Stimulated activated CD8-positive, alpha-beta memory T cell treated with anti-CD3 and anti-CD28 coated beads, Interleukin-7, amount 100 ng/mL, for 1 hour (primary cell): ENCODE measurements at places on chromosomes 4 and X.
A peak's percentile ranks its signal among the peaks of the same experiment; 100 is the strongest.

DNA sequence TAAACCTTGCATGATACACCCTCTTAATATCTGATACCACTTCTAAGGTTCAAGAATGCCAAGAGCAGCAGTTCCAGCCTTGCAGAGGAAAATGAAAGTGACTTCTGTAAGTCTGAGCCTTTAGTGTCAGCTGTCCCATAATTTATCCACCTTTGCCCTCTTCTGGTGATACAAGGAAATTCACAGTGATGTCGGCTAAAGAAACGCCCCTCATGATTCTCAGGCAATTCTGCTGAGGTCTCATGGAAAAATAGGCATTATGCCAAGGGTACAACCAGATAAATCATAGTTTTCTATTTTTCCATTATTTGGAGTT, 172.2 kb upstream of the CXCL13 start:
- DNase-seq = no peak

- no peak for DNase-seq
Observed at GRCh38 chr4:98976716-98977115, 18.8 kb upstream of the METAP1 start.

GRCh38 chrX:57772637-57773036, 92.6 kb upstream of the NLRP2B start:
- DNase-seq = no peak

- no peak for DNase-seq
Observed at GRCh38 chr4:147736458-147736857, 4.6 kb downstream of the ARHGAP10 start.

DNA sequence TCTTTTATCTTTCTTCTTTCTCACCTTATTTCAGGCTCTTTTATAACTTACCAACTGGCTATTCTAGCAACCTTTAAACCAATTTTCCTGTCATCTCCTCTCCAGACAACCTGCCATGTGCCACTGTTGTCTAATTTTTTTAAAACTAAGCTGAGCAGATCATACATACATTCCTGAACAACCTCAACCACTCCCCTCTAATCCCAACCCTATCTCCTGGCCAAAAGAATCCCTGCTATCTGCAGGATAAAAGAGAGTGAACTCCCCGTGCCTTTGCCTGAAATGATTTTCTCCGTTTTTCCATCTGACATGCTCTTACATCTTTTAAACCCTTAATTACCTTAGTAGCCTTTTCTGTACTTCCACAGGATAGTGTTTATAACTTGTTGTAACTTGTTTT, 35.5 kb downstream of the DCUN1D4 start:
- no peak for DNase-seq

DNA sequence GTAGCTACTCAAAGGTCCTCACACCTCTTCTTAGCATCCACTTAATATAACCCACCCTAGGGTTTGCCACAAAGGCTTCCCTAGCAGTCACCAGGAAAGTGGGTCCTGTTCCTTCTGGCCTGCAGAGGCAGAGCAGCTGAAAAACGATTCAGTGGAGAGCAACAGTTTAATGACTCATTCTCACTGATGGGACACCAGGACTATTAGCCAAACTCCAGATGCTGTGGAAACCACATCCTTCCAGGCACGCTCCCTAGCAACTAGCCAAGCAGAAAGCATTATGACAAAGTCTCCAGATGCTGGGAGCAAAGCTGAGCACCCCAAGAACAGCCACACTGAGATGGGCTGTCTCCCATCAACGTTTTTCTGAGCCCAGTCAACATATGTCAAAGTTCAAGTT, 30.3 kb upstream of the UTP14A start:
- DNase-seq = no peak

DNA sequence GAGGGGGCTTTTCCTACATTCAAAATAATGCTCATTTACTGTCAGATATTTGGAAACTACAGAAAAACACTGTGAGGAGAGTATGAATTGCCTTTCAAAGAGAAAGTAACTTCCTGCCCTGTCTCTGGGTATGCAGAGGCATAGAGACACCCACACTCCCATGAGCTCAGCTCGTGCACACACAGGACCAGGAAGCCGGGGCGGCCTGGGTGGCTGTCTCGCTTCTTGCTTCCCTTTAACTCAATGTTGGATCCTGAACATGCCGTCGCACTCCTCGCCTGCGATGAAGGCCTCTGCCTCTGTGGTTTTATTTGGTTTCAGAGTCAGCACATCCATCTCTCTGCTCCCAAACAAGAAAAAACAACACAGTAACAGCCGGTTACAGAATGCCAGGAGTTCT, 40.1 kb upstream of the GPR78 start:
- no peak for DNase-seq

DNA sequence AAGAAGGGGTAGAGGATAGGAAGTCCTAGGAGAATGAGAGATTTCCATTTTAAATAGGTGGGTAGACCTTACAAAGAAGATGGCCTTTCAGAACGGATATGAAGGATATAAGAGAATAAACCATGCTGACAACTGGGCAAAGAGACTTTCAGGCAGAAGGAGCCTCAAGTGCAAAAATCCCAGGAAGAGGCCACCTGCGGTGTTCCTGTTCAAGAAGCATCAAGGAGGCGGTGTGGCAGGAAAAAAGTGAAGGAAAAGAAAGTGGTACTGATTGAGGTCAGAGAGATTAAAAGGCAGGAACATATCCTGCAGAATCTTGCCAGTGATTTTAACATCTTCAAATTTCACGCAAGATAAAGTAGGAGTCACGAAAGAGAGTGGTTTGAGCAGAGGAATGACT, 172.0 kb downstream of the FSTL5 start:
- DNase-seq = no peak

DNA sequence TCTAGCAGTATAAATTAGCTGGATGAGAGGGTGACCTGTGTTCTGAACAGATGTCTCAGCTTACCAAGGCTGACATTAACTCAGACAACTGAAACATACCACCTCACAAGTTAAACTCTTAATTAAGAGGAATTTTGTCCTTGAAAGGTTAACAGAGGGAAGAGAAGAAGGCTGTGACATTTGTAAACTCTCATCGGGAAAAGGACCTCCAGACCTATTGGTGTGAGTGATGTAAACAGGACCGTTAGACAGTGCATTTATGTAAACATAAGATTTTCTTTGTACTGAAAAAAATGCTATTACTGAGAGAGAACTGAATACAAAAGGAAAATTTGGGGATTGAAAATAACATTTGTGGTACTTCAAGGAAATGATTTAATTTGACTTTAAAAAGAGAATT, 308.4 kb upstream of the DIAPH2 start:
- DNase-seq = no peak

GRCh38 chrX:48459483-48459882, 10.6 kb downstream of the SLC38A5 start:
- no peak for DNase-seq

DNA sequence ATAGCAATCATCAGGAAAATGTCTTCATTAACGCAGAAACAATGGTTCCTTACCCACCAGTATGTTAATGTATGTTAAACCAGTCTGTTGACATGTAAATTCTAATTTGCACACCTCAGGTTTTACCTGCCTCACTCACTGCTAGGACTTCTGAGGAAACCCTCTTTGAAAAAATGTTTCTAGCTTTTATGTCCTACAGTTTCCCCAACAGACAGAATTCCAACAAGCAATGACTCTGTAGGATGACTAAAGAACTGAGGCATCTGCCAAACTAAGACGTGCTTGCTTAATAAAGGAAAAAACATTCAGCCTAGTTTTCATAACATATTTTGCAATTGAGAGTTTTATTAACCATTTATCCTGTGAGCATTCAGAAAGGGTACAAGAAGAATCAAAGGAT, 20.6 kb upstream of the SOX3 start:
- DNase-seq = no peak

GRCh38 chrX:103554687-103555424, 30.5 kb upstream of the TCEAL4 start:
- DNase-seq = peak; percentile 13

DNA sequence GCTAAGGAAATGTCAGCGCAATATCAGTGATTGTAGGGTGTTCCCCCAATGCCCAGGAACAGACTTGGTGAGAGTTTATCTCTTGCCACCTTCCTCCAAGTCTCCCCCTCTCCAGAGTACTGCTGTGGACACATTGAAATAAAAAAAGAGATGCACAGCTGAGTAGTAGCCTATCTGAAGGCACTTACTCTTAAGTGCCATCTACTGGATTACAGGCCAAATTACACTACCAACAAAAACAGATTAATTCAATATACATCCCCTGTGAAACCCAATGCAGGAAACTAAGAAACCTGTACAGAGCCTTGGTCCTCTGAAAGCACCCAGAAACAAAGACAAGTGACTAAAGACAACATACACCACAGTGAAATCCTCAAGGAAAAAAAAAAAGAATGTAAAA, 460.3 kb downstream of the ZIC3 start:
- DNase-seq = no peak

- no peak for DNase-seq
Observed at GRCh38 chr4:150155391-150155790, 77.1 kb downstream of the DCLK2 start.

DNA sequence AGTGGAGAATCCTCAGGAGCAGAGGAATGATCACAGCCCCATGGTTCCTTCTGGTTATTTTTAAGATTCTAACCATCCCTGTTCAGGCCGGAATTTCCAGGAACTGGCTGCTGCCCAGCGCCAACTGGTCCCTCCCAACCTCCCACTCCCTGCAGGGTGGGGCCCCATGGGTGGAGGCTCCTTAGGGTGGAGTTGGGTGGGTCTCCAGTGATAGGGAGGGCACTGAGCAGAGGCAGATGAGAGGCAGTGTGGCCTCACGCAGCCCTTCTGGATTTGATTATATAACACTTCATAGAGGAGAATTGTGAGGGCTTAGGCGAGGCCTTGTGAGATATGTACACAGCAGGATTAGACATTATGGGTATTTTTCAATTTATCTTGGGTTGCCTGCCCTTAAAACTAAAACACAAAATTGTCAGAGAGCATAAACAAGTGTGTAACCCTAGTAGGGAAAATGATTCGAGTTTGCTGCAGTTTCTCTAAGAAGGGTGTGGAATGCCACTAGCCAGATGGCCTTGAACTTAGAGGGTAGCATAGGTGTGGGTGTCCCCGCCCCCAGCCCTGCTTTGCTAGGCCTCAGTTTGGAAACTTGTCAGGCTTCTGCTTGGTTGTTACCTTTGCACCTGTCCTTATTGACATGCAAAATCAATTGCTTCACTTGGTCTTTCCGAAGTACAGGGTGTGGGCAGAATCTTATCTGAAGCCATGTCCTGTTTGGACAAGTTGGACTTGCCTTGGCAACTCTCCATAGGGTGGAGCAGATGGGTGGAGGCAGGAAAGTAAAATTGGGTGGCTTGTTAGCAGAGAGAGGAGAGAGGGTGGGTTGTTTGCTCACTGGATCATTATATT, 9.4 kb downstream of the KLF3 start:
- DNase-seq = no peak

DNA sequence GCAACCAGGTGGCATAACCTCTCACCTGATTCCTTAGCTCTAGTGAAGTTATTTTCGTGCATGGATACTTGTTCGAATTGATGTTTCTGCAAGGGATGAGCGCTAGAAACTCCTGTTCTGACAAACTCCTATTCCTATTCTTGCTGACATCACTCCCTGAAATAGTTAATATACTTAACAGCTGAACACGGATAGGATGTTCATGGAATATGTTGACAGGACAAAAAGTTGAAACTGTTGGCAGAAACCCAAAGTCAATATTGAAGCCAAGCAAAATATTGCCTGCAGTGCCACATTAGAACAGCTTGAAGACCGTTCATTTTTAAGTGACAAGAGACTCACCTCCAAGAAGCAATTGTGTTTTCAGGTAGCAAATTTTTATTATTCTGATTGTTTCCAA, at the start of gene KLKB1:
KLKB1 (plus strand) TSS at position 287 of the 400 bp plus-strand sequence. CDS start 689 bp downstream, outside the sequence.
- DNase-seq = no peak

- DNase-seq = no peak
Observed at GRCh38 chr4:8069102-8069752, 89.4 kb downstream of the ABLIM2 start.

DNA sequence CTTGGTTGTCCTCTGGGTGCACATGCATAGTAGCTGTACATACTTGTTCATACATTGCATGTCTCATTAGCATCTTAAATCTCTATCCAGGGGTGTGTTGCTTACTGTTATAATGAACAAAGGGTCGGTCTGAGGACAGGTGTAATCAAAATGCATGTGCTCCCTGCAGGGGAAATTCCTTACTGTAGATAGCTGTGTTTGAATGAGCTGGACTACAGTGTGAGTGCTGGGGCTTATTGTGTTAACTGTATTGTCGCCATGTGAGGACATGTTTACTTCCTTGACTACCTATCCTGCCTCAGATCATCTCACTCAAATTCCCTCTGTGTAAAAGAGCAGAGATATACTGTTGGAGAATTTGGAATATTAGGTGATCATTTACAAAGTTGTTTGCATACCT, 98.7 kb downstream of the KLHL34 start:
- DNase-seq = no peak

DNA sequence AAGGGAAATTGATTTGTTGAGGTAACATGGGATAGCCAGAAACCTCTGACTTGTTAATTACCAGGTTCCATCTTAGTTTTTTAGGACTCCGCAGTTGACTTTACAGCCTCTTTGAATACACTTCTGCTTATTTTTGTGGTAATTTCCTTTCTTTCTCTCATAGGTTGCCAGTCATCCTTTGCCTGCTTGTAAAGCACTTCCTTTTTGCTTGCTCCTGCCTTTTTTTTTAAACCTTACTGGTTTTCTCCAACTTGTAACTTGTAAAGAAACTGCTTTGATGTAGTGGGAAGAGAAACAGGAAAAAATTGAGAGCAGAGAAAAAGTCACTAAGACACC, 2.6 kb downstream of the PGK1 start:
- DNase-seq = no peak

- DNase-seq = no peak
Observed at GRCh38 chr4:75714011-75714410, 10.4 kb upstream of the USO1 start.

- DNase-seq = no peak
Observed at GRCh38 chr4:78634011-78634664, 82.6 kb downstream of the ANXA3 start.

DNA sequence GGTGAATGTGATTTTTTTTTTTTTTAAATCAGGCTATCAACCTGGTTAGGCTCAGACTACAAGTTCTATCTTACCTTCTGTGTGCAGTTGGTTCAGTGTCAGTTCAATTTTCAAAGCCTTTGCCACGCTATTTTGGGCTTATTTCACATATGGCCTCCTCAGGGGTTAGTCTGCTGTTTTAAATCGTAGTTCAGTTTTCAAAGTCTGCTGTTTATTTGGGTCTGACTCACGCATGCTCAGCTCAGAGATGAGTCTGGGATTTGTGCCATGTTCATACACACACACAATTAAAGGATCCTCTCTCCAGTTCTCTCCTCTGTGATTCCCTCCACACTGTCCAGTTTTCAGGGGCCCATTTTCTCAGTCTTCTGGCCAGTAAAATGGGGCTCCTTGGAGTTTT, 32.3 kb upstream of the ZFX start:
- no peak for DNase-seq

- DNase-seq = no peak
Observed at GRCh38 chr4:116926631-116927295, 158.6 kb downstream of the TRAM1L1 start.

GRCh38 chrX:108641589-108642272, 94.6 kb downstream of the IRS4 start:
- DNase-seq = no peak

DNA sequence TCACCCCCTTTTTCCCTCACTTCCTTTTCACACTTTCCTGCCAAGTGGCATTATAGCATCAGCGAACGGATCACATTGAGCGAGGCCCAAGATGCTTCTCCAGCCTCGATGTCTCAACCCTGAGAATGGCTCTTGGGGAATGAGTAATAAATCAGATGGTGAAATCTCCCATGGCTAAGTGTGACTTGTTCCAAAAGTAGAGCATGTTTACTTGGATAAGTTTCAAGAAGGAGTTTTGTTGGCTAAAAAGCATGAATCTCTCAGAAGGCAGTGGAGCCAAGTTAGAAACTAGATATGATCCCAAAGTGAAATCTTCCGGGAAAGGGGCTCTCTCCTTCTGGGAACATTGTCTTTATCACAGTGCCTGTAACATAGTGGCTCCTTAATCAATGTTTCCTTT, 316.3 kb downstream of the CAMK2D start:
- DNase-seq = no peak
